ENCODE measurements at places on chromosomes 1 and 21. TPM values are rescaled to one million over a fixed set of nuclear protein-coding genes. Genes with fewer than 3 reads are reported as not detected.

The GPR52 gene
- total RNA-seq: 4.3 TPM

The HES3 gene
- total RNA-seq: not detected

DNA sequence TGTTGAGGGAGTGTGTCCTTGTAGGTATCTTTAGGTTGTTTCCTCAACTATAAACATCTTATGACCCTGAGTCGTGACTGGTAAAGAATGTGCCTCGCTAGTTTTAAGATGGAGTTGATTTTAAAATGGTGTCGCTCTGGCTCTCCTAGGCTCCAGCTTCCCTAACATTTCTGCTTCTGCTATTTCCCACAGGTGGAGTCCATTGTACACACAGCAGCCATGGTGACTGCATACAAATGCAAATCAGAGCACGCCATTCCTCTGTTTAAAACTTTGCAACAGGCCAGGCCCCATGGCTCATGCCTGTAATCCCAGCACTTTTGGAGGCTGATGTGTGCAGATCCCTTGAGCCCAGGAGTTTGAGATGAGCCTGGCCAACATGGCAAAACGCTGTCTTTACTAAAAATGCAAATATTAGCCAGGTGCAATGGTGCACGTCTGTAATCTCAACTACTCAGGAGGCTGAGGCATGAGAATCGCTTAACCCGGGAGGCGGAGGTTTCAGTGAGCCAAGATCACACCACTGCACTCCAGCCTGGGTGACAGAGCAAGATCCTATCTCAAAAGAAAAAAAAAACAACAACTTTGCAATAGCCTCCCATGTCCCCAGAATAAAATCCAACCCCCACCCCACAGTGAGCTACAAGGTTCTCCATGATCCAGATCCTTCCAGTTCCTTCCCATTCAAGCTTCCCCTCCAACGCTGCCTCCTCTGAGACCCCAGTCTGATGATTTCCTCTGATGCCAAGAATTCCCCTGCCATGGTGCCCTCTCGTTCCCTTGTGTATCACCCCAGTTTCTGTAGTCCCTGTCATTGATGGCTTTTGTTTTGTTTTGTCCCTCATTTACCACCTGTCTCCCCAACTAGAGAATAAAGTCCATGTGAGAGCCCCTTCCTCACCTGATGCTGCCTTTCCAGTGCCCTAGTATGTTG is 36.9 kb upstream of the KLHDC7A start:
- no peak for DNase-seq

The MPZ gene
- 3.6 TPM for total RNA-seq

The CD5L gene
- total RNA-seq: not detected

DNA sequence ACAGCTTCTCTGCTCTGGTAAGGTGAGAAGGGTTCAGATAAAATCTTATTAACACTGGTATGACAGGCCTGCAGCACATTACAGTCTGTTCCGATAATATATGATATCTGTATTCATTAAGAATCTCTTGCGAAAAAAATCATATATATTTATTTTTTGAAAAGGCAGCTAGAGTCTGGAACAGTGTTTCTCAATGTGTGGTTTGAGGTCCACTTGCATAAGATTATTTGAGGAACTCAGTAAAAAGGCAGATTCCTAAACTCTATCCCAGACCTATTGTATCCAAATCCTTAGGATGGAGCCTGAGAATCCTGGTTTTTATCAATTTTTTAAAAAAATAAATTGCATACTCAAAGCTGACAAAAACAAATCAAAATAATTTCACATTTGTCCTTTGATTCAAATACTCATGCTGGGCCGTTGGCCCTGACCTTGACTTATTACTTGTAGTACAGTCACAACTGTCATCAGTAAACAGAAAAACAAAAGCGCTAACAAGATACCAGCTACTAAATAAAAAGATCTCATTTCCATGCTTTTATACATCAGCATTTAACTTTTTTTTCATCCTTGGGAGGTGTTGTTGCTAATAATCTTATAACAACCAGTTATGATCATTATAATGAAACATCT is 60.6 kb downstream of the RGS2 start:
- no peak for DNase-seq

The GABRD gene
- not detected for total RNA-seq
